Vagina (tissue), 2 donors: ENCODE measurements at places on chromosomes 13 and 19. TPM values are rescaled to one million over a fixed set of nuclear protein-coding genes. Genes with fewer than 3 reads are reported as not detected.

DNA sequence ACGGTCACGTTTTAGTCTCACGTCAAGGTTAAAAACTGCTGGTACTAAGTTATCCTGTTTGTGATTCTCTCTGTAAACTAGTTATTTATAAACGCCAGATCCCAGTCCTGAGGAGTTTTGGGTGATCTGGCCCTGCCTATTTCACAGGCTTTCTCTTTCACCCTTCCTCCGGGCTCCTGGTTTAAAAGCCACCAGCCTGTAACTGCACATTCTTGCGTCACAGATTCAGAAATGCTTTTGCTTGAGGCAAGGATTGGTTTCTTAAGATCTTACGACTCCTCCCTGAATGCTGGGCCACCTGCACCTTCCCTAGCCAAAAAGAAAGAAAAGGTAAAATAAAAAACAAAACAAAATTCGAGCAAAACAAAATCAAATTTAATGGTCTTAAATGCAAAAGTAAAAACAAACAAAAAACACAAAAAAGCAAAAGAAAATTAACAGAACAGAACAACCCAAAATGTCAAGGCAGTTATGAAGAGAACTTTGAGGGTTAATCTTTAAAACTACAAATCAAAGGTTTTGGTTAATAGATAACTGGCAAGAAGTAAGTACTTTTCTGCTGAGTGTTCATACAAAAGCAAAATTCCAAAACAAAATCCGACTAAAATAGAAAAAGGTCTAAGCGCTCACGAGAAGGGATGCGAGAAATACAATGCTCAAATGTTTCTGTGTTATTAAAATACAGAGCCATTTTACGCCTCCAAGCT lies 18.6 kb upstream of the TIMM44 start:
- no peak for DNase-seq

FLT1 gene
- total RNA-seq, result 18.9 TPM

ZIC5 gene
- not detected for total RNA-seq

- no peak for DNase-seq
Observed at GRCh38 chr13:101529422-101529821, 76.9 kb downstream of the ITGBL1 start.

DNA sequence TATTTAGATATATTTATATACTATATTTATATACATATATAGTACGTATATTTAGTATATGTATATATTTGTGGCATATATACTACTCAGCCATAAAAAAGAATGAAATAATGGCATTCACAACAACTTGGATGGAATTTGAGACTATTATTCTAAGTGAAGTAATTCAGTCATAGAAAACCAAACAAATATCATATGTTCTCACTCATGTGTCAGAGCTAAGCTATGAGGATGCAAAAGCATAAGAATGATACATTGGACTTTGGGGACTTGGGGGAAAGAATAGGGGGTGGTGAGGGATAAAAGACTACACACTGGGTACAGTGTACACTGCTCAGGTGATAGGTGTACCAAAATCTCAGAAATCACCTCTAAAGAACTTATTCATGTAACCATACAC lies 1015.7 kb downstream of the EFNB2 start:
- DNase-seq, result no peak

CCNA1 gene
- total RNA-seq, result not detected

GRCh38 chr19:55986487-55986886 lies at the start of gene NLRP5:
NLRP5 (plus strand) TSS chr19:55986775.
- DNase-seq, result no peak

GRCh38 chr13:77351315-77351714 lies 24.4 kb upstream of the MYCBP2 start:
- no peak for DNase-seq

- DNase-seq, result no peak
Observed at GRCh38 chr19:38634757-38635482, 12.5 kb upstream of the ACTN4 start.

- no peak for DNase-seq
Observed at GRCh38 chr13:51673165-51673564, 88.9 kb downstream of the WDFY2 start.

- no peak for DNase-seq
Observed at GRCh38 chr19:4776436-4777211, 14.9 kb upstream of the FEM1A start.

GRCh38 chr13:97387485-97387839 lies 46.5 kb upstream of the RAP2A start:
- DNase-seq, result no peak

DNA sequence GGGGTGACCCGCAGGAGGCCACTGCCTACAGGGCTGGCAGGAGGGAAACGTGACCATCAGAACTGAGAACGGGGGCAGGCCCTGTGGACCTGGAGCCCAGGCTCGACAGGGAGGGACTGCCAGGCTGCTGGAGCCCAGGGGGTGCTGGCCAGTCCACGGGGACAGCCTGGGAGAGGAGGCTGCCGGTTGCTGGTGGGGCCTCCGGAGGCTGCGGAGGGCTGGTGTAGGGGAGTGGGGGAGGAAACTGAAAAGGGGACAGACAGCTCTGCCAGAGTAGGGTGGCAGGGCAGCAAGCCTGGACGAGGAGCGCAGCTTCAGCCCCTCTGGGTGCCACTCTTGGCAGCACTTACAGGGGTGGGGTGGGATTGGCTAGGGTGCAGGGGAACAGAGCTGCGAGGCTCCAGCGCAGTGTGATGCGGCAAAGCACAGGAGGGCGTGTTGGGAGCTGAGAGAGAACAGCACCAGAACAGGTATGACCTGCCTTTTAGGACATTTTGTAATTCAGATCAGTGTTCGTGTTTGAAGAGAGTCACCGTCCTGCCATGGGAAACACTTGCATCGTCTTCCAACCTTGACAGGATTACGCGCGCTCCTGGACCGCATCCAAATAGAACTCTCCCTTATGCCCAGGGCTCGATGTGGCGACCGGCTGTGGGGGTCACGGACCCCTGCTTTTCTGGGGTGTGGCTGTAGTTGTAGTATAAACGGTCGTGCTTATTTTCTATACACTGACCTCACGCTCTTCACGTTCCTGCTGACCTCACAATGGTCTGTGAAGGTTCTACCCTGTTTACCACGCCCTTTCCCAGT lies 19.9 kb upstream of the ARHGEF7 start:
- no peak for DNase-seq

TMEM221 gene
- total RNA-seq, result 0.49 TPM

MEIS3 gene
- 20.6 TPM for total RNA-seq

CNN1 gene
- total RNA-seq, result 276 TPM

GRCh38 chr13:22964245-22964966 lies 216.4 kb upstream of the SGCG start:
- no peak for DNase-seq

DNA sequence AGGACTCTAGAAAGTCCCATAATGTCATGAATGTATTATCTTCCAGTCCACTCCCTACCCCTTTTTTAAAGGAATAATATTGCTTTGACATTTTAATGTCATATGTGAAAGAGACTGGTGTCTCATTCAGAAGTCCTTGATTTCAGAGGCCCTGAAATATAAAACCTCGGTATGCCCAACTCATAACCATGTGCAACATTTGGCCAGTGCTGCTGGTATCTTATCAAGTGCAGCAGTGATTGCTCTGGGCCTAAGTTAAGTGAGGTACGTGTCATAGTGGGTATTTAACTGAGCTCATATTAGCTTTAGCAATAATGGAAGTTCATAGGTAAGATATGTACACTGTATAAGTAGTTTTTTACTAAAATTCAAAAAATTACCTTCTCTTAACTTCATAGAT lies 14.7 kb downstream of the TEX30 start:
- DNase-seq, result no peak

NKPD1 gene
- total RNA-seq, result 14.0 TPM

ZNF358 gene
- total RNA-seq, result 87.4 TPM

FAM187B gene
- total RNA-seq, result not detected

- no peak for DNase-seq
Observed at GRCh38 chr19:19662871-19663255, 613 bp downstream of the ATP13A1 start.

DNA sequence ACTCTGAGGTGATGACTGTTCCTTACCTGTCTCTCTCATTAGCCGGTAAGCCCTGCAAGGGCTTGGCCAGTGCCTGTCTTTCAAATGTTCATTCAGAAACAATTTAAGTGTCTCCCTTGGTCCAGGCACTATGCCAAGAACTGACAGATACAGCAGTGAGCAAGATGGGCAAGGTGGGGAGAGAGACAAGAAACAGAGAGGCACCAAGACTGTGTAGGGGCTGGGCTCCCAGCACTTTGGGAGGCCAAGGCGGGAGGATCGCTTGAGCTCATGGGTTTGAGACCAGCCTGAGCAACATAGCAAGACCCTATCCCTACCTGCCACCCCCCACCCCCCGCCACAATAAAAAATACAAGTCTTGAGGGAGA lies 1.3 kb upstream of the CCNE1 start:
- no peak for DNase-seq

DNA sequence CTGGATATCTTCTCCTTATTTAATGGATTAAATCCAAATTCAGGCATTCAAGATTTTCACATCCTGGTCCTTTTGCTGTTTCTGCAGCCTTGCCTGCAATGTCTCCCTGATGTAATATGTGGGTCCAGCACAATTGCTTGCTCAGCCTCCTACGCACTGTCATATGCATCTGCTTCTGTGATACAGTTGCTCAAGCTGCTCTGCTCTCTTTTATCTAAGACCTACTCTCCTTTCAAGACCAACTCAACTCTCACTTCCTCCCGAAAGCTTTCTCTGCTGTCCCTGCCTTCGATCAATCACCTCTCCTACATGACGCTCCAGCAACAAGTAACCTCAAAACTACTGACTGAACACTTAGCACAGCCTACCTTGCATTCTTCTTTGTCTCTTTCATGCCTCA lies 138.2 kb downstream of the DCLK1 start:
- DNase-seq, result no peak

GRCh38 chr19:58182577-58182988 lies 278 bp upstream of the ZNF274 start:
- DNase-seq, result no peak

PCDH9 gene
- total RNA-seq, result 3.7 TPM

- no peak for DNase-seq
Observed at GRCh38 chr19:3125900-3126524, 9.8 kb upstream of the GNA15 start.

DNA sequence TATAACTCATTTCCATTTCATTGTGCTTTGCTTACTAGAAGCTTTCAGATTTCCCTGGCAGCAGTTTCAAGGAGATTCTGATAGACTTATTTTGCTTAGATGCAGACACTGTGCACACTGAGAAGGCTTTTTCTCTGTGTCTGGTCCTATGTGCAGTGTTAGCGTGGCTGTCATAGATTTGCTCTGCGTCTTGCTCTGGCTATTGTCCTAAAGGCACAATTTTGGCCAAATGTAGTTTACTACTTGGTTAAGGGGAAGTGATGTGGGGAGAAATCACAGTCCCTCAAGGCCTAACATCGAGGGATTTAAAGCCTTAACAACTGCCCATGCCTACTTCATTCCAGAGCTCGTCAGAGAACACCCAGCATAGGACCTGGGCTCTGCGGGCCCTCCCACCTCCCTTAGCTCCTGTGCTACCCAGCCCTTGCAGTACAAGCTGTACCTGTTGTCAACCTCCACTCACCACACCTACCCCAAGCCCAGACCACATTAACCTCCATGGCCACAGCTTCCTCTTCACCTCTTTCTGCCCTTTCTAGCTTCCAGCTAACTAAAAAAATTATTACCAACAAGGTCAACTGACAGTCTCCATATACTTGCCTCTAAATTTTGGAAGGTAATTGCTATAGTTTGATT lies 38.9 kb upstream of the KATNAL1 start:
- peak; percentile 58 for DNase-seq

CYP4F12 gene
- 76.1 TPM for total RNA-seq

DNA sequence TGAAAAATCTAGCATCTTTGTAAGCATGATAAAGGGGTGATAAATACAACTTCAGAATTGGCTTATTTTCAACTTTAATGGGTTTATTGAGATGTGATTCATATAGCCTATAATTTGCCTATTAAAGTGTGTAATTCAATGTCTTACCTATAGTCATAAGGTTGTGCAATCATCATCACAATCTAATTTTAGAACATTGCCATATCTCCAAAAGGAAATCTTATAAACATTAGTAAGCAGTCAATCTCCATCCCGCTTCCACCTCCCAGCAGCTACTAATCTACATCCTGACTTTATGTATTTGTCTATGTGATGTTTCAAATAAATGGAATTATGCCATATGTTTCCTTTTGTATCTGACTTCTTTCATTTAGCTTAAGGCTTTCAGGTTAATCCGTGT lies 145.2 kb upstream of the KLHL1 start:
- no peak for DNase-seq

DNA sequence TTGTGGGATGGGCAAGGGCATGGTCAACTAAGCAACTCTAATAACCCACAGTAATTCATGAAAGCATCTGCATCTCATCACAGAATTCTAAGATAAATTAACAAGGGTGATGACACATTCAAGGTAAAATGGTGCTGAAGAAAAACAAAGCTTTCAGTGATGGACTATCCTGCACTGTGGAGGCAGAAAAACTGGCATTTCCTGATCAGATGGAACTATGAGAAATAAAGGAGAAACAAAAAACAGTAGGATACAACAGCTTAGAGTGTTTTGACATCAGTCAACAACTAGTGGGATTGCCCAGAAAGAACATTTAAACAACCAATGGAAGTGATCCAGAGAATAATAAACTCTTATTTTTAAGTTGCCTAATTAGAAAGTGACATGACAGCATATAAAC lies 327.0 kb downstream of the KLF5 start:
- DNase-seq, result no peak

GRCh38 chr13:74114641-74115040 lies 19.6 kb downstream of the KLF12 start:
- DNase-seq, result no peak

PRODH2 gene
- not detected for total RNA-seq

LRRC8E gene
- total RNA-seq, result 6.6 TPM

DNA sequence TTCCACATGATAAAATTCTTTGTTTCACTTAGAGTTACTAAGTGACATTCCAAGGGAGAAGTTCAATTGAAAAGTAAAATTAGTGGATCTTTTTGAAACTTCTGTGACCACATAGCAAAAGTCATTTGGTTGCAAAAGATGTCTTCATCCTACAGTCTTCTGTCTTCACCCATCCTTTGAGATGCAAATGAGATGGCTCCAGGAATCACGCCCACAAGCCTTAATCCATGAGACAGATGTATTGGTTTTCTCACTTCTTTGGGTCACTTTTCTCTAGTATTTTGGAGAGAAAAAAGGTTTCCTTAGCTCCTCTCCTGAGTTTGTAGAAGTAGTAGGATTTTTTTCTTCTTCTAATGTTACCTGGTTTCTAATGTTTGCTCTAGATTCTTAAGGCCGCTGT lies 259.5 kb upstream of the SLC10A2 start:
- DNase-seq, result no peak

- no peak for DNase-seq
Observed at GRCh38 chr19:45251452-45252354, 632 bp downstream of the MARK4 start.

GRCh38 chr13:51781246-51782022 lies 22.5 kb downstream of the DHRS12 start:
- DNase-seq, result no peak
